Stromal cell of bone marrow (primary cell): ENCODE measurements at places on chromosomes 2 and 18.

DNA sequence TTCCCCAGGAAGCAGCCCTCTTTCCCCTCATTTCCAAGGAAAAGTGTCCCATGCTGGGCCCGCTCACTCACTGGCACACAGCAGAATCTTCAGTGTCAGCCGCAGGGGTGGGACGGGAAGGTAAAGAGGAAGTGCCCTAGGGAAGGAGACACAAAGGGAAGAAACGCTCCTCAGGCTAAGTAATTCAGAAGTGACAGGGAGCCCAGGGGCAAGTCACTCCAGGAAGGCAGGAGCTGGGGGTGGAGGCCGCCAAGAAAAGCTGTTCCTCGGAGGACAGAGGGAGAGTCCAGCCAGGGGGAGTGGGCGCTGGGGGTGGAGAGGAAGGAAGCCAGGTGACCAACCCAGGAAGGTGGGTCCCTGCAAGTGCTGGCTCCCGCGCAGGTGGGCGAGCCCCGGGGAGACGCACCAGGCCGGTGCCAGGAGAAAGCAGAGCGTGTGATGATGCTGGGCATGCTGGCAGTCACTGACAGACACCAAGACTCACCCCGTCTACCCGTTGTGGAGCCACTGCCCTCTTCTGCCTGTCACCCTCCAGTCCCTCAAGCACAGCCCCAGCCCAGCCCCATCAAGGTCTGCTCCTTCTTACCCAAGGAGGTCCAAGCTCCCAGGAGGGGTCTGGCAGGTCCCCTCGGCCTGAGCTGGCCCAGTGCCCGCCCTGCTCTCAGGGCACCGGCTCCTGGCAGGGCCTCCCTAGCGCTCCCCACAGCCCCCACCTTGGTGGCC is 21.7 kb downstream of the HDAC4 start:
- no peak for DNase-seq

DNA sequence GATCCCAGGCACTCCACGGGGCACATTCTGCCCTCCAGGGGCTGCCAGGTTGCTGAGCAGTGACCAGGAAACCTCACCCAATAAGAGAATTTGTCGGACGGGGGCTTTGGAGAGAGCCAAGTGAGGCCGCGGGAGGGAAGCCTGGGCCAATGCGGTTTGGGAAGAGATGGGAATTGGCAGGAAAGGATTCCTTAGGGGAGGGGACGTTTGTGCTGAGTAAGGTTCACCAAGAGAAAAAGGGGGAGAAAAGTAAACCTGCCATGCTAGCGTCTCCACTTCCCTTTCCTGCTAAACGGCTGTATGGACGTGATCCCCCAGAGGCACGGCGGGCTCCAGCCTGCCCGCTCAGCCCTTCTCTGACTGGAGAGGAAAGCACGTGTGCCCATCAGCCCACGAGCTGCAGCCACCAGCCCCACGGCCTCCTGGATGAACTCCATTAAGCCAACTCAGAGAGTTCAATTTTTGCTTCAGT is 194.4 kb upstream of the ID2 start:
- peak; percentile 26 for DNase-seq

GRCh38 chr2:120774557-120775160 is 39.0 kb downstream of the GLI2 start:
- DNase-seq = no peak

DNA sequence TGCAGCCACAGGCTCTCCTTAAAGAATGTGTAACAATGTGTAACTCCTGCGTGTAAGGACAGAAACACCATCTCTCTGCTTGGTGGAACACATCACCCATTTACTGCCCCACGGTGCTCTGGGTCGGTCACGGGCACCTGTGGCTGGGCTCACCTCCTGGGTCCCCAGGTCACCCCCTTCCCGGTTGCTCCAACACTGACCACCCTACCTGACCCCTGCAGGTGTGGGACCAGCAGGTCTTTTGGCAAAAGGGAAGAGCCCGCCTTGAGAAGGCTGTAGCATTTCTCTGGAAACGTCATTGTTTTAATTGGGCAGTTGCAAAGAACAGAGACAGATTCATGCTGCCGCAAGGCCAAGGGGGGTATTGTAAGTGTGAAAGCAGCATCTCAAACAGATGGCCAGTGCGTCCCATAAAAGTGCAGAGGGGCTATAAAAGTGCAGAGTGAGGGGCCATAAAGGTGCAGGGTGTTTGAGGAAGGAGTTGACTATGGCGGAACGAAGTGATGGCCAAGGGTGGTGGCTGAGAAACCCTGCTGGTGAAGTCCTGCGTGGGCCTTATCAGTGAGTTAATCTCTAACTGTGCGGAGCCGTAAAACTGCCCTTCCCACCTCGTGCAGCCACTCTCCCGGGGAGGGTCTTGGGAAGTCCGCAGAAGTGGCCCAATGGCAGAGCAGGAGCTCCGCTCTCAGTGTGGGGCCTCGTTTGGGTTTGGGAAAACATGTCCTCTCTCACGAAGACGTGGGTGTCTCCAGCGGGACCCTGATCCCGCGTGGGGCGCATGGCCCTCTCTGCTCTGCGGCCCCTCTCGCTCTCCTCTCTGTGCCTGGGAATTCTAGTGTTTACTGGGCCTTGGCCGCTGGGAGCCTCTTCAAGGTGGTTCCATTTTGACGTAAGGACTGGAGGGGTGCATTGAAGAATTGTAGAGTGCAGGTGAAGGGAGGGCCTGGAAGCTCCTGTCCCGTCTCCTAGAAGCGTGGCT is 13.7 kb upstream of the NEU4 start:
- DNase-seq = no peak

- DNase-seq = peak; percentile 88
Observed at GRCh38 chr2:188786368-188786841, 187.8 kb upstream of the COL3A1 start.

- peak; percentile 26 for DNase-seq
Observed at GRCh38 chr2:219739066-219739465, 111.6 kb downstream of the SLC4A3 start.

GRCh38 chr18:79625195-79625923 is 54.2 kb upstream of the CTDP1 start:
- DNase-seq = no peak

DNA sequence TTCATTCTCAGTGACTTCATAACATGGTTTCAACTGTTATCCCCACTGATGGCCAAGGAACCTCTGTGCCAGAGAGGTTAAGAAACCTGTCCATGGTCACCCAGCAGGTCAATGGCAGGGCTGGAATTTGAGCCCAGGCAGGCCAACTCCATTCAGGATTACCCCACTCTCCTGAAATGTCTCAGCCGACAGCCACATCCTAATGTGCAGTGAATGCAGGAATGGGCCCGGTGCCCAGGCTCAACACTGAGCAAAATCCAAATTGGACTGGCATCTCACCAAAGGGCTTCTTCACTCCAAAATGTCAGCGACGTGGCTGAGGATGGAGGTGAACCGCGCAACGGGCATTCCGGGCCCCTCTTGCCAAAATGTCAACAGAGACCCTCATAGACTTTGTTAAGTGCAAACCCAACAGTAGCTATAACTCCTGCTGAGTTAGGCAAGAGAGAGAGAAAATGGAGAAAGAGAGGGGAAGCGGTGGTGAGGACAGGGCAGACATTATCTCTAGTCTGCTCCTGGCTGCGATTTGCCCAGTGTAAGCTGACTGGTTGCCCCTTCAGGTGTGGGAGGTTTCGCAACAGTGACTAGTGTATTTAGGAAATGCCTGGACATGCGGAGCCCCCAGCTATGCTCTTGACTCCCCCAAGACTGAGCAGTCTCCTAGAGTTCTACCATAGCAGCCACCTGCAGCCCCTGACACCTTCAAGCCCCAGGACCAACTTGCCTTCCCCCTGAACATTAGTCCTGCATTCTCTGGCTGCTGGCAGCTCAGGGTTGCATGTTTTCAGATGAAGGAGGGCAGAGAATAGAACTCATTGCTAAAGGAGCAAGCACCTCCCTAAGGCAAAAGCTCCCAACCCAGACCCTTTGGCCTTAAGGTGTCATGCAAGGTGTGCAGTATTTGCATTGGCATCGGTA is 167.7 kb downstream of the ANAPC1 start:
- DNase-seq = no peak

DNA sequence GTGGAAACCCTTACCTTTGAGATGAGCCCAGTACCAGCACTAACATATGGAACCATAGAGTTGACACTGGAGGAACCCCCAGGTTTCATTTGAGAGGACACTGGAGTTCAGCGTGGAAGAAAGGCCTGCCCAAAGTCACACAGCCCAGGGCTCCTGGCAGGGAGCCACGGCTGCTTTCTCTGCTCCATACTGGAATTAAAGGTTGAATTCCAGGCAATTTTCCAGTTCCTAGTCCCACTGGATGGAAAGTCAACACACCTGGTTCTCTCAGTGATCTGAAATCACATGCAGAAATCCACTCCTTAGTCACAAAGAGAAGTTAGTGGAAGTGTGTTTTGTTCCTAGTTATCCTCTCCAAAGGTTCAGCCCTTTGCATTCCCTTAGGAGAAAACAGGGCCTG is 336.1 kb upstream of the SKOR2 start:
- no peak for DNase-seq

DNA sequence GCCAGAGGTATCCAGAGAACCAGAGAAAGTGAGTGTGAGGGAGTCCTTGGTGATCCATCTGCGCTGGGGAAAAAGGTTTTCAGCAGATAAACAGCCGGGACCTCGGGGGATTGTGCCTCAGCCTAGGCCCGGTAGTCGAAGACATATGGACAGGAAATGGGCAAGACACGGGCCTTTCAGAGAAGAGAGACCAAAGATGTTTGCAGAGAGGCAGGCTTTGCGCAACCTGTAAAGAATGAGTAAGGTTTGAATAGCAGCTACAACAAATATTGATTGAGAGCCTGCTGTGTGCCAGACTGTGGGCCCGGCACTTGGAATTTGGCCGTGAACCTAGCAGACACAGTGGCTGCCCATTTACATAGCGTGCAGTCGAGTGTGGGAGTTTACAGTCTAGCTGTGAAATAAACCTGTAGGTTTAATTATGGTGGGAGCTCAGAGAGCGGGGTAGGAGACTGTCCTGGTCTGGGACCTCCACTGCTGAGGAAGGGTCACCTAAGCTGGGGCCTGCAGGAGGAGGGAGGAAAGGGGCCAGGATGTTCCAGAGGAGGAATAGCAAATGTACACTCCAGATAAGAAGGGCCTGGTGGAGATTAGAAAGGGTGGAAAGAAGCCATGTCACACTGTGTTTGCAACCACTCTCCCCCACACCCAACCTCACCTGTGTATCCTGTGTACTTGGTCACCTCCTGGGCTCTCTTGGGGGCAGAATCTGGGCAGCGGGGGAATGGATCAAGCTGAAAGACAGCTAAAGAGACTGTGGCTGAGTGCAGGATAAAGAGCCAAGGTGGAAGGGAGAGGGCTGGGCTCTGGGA is 3.0 kb downstream of the SH2D6 start:
- no peak for DNase-seq

DNA sequence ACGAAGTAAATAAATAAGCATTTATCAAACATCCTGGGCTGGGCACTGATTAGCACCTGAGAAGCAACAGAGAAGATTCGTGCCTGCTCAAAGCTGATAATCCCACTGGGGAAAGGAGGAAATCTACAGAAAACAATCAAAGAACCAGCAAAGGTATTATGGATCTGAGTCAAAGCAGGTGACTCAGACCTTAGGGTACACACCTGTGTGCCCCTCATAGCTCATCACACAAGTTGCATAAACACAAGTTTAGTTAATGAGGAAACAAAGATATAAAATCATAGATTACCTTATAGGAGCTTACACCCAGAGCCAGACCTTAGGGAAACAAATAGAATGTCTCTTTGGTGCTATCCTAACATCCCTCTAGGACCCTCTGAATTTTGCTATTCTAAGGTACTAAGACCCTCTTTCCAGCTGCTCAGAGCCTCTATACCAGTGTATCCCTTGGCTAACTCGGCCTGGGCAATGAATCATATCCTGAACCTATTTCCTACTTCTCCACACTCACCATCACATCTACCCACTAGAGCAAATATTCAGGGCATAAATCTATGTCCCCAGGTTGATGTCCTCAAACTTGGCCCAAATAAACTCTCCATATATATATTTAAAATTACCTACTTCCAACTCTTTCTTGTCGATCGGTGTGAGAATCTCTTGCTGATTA is 19.3 kb upstream of the CTIF start:
- no peak for DNase-seq

- DNase-seq = no peak
Observed at GRCh38 chr2:61266632-61267505, 104.9 kb downstream of the C2orf74 start.

GRCh38 chr2:237496428-237496827 is 9.4 kb downstream of the MLPH start:
- no peak for DNase-seq

DNA sequence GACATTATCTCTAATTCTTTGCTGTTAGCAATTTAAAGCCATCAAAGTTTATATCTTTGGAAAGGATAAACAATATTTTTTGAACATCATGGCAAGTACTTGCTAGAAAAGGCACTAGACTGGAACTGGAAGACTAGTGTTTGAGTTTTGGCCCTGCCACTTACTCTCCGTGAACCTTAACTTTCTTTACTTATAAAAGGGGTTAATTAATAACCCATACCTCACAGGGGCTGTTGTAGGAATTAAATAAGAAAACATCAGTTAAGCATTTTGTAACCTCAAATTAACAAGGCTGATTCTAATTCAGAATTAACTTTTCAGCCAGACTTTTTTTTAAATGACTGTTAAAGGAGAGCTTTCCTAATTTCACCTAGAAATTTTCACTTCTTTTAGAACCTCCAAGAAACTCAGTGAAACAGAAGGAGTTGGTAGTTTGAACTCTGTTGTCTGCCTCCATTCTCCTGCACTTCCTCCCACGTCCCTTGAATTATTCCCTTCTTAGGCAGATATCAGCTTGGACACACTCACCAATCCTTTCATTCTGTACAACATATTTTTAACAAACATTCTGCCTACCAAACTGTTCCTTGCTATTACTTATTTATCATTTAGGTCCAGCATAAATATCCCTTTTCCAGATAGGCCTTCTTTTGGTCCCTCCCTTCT is 79.5 kb downstream of the COX7A2L start:
- DNase-seq = no peak

- no peak for DNase-seq
Observed at GRCh38 chr2:191474464-191474863, 203.5 kb upstream of the NABP1 start.

GRCh38 chr2:73701968-73702665 is 35.0 kb downstream of the TPRKB start:
- no peak for DNase-seq

DNA sequence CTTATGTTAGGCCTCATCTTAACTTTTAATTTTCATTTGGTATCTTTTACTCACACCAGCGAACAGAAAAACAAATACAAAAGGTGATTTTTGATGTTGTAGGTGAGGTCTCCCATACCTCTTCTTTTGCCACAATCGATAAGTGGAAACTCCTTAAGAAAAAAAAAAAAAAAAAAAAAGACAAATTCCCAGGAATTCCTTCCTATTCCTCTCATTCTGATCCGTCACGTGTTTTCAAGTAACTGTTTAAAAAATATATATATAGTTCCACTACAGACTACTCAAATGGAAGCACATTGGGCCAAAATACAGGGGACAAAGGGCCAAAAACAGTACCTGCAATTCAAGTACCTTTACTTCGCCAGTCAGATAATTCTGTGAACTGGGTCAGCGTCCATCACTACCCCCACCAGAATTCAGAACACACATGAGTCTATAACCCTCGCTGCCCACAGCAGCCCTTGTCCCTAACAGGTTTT is 16.5 kb downstream of the NMUR1 start:
- no peak for DNase-seq

GRCh38 chr2:72780477-72780876 is 45.4 kb downstream of the EXOC6B start:
- DNase-seq = no peak
